RKO (cell line): ENCODE measurements at places on chromosomes 4 and X.

GRCh38 chr4:151263455-151263854 lies 13.5 kb upstream of the PRSS48 start:
- DNase-seq: no peak

DNA sequence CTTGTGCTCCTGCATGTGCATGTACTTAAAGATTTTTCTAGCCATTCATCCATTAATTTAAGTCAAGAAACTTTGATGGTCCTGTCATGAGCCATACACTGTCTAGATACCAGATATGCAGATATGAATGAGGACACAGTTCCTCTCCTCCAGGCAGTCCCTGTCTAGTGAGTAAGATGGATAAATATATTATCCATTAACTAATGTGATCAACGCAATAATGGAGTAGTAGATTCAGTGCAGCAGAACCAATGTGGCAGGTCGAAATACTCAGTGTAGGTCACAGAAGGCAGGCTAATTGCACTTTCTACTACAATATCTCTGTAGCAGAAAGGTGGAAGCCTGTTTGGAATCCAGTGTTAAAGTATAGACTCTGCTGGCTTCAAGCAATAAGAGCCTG lies 112.5 kb downstream of the PCDH7 start:
- DNase-seq: no peak

DNA sequence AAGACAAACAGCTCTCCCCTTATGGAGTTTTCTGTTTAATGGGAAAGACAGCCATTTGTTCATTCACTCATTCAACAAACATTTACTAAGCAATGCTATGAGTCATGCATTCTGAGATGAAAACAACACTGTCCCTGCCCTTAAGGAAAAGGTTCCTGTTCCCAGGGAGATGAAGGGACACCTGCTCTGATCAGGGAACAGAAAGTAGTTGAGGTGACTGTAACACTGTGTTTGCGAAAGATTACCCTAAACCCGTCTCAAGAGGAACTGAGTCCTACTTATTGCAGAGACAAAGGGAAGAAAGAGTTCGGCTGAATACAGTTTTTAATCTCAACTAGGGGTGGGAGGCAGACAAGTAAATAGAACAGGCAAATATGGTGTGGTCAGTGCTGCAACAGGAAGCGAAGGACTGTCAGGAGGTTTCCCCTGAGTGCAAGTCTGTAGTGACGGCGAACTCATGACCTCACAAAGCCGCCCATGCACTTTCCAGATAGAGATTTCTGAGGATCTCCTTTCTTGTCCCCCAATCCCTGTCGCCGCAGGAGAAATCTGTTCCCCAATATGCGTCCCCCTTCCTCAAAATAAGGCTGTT lies 712 bp downstream of the STX18 start:
- peak; percentile 82 for DNase-seq

- no peak for DNase-seq
Observed at GRCh38 chr4:134337574-134337973, 136.0 kb upstream of the PABPC4L start.

- no peak for DNase-seq
Observed at GRCh38 chr4:184806229-184806550, 19.6 kb downstream of the ACSL1 start.
